ENCODE measurements at places on chromosomes 4 and X. TPM values are rescaled to one million over a fixed set of nuclear protein-coding genes. Genes with fewer than 3 reads are reported as not detected.

CXCL3 gene
- total RNA-seq: 1.4 TPM

TXK gene
- total RNA-seq: 0.86 TPM

NAA11 gene
- not detected for total RNA-seq

XK gene
- under 0.01 TPM for total RNA-seq

PPBP gene
- not detected for total RNA-seq

EXOC1L gene
- not detected for total RNA-seq

TREX2 gene
- total RNA-seq: not detected

CORIN gene
- total RNA-seq: 44.7 TPM

SPANXC gene
- not detected for total RNA-seq

TEX11 gene
- total RNA-seq: not detected

F8A3 gene
- 3.5 TPM for total RNA-seq
